T-cell (primary cell): ENCODE measurements at places on chromosomes 6 and 20.

DNA sequence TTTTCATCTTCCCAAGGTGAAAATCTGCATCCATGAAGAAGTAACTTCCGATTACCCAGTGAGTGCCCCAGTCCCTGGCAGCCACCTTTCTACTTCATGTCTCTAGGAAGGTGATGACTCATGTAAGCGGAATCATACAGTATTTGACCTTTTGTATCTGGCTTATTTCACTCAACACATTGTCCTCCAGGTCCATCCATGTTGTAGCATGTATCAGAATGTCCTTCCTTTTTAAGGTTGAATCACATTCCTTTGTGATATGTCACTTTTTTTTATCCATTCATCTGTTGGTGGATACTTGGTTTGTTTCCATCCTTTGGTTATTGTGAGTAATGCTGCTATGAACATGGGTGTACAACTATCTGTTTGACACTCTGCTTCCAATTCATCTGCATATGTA, 176.3 kb upstream of the CDYL start:
- no peak overlapping the region for H3K27ac ChIP-seq
- no peak overlapping the region for H3K4me3 ChIP-seq
- DNase-seq: no peak

GRCh38 chr6:167287513-167288048, 3.5 kb upstream of the UNC93A start:
- H3K27ac ChIP-seq: no peak overlapping the region
- peaks cover 3% of the 10 kb centered on the region for H3K4me1 ChIP-seq
- peaks cover 4% of the 10 kb centered on the region for H3K27me3 ChIP-seq

DNA sequence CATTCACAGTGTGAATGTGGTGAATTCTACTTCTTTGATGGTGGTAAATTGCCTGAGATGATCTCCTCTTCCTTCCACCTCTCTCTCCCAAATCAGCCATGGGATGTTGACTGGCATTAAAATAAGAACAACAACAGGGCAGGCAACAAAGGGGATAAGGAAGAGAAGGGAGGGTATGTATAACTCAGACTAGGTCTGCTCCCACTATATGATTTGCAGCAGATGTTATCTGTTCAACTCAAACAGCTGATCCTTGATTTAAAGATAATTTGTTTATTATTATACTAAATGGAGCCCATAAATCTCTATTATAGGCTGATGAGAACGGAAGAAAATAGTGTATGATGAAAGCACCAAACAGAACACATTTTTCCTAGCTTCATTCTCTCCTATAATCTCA, 262.0 kb downstream of the BTBD3 start:
- H3K27ac ChIP-seq: no peak overlapping the region
- no peak for DNase-seq
- H3K4me3 ChIP-seq: no peak overlapping the region
- H3K27me3 ChIP-seq: no peaks in the 10 kb centered on the region

- H3K36me3 ChIP-seq: no peaks in the 10 kb centered on the region
- no peaks in the 10 kb centered on the region for H3K27me3 ChIP-seq
- H3K4me3 ChIP-seq: no peak overlapping the region
- DNase-seq: no peak
- no peaks in the 10 kb centered on the region for H3K4me1 ChIP-seq
These were observed 723.2 kb downstream of the EPM2A start for GRCh38 chr6:145012039-145012662.

- peaks cover 34% of the 10 kb centered on the region for H3K27me3 ChIP-seq
- H3K27ac ChIP-seq: no peak overlapping the region
These were observed 224.4 kb upstream of the PMEPA1 start for GRCh38 chr20:57934007-57934805.
